ENCODE measurements at places on chromosomes 7 and 10.

GRCh38 chr10:66924674-66925345 lies 1.0 kb upstream of the LRRTM3 start:
- DNase-seq: no peak

- DNase-seq: no peak
These were observed 32.9 kb downstream of the VOPP1 start for GRCh38 chr7:55539380-55539779.

DNA sequence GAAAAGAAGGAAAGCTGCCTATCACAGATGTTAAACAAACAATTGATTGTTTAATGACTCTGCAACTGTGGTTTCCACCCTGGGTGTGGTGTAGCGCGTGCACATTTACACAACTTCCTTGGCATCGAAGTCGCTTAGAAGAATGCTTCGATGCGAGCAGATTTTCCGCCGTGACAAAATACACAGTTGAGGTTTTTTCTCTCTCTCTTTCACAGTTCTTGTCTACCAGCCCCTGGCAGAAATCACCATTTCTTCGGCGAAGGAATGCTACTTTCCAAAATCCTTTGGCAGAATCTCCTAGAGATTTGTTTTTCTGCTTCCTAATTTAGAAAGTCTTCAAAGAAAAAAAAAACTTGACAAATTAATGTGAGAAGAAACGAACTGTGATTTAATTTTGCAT lies 70.7 kb upstream of the C1QL3 start:
- no peak for DNase-seq

GRCh38 chr10:74887614-74888284 lies 61.3 kb downstream of the KAT6B start:
- DNase-seq: no peak

GRCh38 chr7:141915565-141915964 lies 634 bp upstream of the OR9A4 start:
- DNase-seq: no peak

DNA sequence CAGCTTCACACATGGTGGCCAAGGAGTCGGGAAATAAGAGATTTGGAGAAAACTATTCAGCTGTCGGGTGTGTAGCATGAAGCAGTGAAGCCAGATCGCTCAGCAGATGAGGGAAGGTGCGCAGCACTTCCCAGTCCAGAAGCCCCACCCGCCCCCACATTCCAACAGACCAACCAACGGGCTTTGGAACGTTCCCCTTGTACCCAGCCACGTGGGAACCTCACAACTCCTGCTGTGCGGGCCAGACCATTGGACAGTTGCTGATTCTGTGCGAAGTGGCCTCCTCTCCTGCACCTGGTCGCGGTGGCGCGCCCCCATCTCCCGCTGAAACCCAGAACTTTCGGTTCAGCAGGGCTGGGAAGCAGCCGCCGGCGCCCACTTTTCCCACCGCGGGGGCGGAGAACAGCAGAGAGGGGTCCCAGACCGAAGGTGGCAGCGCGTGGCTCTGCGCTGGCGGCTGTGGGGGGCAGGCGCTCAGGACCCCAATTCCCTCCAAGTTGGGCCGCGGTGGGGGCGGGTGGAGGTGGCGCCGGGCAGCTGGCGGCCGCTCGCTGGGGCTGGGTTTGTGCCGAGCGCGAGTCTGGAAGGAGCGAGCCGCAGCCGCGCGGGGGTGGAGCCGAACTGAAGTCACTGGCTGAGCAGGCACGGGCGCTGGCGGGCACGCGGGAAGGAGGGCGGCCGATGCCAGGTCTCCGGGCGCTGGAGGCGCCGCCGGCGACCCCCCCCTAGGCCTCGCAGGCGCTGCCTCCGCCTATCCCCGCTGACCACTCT lies 1301.5 kb upstream of the SORCS1 start:
- no peak for DNase-seq

- no peak for DNase-seq
These were observed 26.9 kb downstream of the IL2RA start for GRCh38 chr10:6035101-6035834.

DNA sequence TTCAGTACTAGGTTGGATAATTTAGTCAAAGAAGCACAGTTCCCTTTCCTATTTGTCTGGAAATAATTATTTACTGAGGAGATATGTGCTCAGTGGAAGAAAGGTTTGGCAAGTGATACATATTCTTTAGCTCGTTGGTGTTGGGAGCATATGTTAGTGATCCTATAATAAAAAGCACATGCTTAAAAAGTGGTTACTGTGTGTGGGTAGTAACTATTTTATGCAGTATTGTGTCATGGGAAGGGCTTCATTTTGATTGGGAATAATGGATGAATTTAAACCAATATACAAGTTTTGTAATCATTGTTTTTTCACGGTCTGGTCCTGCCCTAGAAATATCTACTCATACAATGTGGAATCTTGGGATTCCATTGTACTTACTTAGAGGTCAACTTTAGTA lies 188.7 kb upstream of the PPP1R3A start:
- no peak for DNase-seq

- DNase-seq: no peak
These were observed 519.5 kb upstream of the ZWINT start for GRCh38 chr10:56880606-56881005.

- no peak for DNase-seq
These were observed 69.4 kb downstream of the GRB10 start for GRCh38 chr7:50713123-50713965.

DNA sequence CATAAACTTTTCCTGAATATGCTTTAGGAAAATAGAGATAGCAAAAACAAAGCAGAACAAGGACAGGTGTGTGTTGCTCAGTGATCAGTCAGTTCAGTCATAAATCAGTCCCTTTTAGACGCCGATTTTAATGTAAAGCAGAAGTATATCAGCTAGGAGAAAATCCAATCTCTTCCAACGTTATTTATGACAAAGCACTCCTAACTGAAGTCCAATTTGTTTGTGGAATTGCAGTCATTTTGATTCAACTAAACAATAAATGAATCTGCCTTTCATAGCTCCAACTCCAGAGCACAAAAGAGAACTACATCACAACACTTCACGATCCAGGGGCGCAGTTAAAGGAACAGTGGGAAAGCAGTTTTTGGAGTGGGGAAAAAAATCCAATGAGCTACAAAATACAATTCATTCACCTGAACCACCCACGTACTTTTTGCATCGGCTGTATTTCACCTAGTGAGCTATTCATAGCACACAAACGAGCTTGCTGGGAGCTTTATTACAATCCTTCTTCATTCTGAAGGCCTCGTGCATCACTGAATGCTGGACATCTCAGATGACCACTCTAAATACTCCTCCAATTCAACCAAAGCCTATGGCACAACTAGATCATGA lies 151.3 kb downstream of the LRRN3 start:
- DNase-seq: no peak

DNA sequence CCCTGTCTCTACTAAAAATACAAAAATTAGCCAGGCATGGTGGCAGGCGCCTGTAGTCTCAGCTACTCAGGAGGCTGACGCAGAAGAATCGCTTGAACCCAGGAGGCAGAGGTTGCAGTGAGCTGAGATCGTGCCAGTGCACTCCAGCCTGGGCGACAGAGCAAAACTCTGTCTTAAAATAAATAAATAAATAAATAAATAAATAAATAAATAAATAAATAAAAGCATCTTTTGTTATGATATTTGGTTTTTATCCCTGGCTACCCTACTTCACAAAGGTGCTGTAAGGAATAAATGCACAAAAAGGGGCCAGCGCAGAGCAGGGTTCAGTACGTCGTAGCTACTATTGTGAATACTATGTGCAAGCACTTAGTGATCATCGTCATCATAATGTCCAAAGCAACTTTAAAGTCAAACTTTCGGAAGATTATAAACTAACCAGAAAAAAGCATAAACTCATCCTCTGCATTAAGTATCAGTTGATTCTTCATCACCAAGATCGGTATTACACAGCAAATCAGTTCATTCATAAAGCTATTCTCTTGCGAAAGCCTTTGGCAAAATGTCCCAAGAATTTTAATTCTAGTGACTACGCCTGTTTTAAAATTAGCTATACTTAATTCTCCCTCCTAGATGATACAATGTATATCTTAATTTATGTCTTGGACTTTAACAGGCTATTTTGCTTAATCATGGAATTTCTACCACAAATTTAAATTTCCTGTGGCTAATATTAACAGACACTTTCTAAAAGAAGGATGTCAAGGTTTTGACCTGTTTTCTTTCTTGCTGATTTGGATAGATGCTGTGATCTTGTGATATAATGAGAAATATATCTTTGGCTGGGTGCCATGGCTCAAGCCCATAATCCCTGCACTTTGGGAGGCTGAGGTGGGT lies 7.6 kb upstream of the NFE2L3 start:
- no peak for DNase-seq

DNA sequence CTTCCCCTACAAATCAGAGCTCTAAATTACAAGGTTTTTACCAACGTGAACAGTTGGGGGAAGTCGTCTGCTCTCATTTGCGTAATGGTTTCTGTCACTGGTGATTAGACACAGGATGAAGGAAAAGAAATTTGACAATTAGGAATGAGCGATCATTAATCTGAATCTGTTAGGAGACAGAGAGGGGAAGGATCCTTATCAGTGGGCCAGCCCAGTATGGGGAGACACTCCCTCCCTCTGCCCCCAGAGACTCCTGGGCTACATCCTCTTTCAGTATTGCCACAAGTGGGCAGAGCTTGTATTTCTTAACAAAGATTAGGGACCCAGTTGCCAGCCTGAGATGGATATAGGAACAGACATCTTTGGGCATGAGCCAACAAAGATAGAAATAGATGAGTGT lies 15.5 kb downstream of the HIF1AN start:
- no peak for DNase-seq

All from stimulated activated CD8-positive, alpha-beta memory T cell treated with anti-CD3 and anti-CD28 coated beads, Interleukin-4, amount 100 ng/mL, for 1 hour (primary cell).